Stimulated activated CD8-positive, alpha-beta memory T cell treated with anti-CD3 and anti-CD28 coated beads, Interleukin-2, amount 100 ng/mL, for 48 hours (primary cell): ENCODE measurements at places on chromosomes 4 and X.

GRCh38 chrX:153875391-153876111 lies 10.4 kb downstream of the L1CAM start:
- DNase-seq: peak; percentile 42

- DNase-seq: no peak
Measured at GRCh38 chr4:42653626-42654560, 3.0 kb downstream of the ATP8A1 start.

GRCh38 chr4:153143527-153144348 lies 60.5 kb upstream of the TRIM2 start:
- no peak for DNase-seq

GRCh38 chr4:112939901-112940300 lies 109.6 kb upstream of the ANK2 start:
- no peak for DNase-seq

DNA sequence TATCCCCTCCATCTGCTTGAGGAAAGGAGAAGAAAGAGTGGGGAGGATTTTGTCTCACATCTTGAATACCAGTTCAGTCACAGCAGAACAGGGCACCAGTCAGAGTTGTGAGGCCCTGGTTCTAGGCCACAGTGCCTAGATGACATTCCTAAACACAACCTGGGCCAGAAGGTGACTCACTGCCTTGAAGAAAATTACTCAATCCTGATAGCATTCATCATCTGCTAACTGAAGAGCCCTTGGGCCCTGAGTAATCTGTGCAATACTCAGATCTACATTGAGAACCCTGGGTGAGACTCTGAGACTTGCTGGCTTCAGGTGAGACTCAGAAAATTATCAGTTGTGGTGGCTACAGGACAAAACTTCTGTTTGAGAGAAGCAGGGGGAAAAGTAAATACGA lies 20.5 kb upstream of the PRR32 start:
- DNase-seq: no peak

DNA sequence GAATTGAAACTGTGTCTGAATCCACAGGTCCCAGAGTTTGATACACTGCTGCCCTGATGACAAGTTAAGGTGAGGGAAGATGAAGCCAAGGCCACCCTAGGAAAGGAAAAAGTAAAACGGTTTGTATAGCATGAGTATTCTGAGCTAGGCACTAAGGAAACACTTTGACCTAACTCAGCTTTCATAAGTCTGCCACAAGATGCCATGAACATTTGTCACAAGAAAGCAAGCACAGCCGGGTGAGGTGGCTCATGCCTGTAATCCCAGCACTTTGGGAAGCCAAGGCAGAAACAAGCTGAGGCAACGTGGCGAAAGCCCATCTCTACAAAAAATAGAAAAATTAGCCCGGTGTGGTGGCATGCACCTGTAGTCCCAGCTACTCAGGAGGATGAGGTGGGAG lies 34.2 kb downstream of the ELOVL6 start:
- no peak for DNase-seq
